ENCODE measurements at places on chromosomes 4 and X.

GRCh38 chr4:64564126-64564525 is 154.9 kb upstream of the TECRL start:
- ATAC-seq: peak; percentile 52

DNA sequence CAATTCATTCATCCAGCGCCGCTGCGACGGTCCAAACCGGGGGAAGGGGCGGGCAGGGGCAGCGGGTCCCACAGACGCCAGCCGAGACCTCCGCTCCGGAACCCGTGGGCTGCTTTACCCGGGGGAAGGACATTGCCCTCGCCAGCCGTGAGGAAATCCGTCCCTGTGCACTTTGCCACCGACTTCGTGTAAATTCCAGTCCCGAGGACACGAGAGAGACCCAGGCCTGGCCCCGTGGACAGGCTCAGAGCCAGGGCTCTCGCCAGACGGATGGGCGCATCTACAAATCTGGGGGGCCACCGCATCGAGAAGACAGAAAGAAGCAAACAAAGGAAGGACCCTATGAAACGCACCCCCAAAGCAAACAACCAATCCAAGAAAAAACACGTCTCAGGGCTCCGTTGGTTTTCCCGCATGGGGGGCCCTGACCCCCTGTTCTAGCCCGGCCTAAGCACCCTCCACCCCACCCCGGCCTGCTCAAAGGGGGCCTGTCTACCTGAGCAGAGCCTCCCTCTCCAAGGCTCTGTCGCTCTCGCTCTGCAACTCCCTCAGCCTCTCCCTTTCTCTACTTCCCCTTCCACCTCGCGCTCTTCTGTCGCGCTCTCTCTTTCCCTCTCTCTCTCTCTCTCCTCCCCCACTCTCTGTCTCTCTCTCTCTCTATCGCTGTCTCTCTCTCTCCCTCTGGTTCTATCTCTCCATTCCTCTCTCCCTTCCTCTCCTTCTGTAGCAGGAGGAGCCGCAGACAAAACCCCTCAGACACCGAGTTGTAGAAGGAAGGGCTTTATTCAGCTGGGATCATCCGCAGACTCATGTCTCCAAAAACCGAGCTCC is 11.3 kb downstream of the FRG2 start:
- ATAC-seq: no peak

DNA sequence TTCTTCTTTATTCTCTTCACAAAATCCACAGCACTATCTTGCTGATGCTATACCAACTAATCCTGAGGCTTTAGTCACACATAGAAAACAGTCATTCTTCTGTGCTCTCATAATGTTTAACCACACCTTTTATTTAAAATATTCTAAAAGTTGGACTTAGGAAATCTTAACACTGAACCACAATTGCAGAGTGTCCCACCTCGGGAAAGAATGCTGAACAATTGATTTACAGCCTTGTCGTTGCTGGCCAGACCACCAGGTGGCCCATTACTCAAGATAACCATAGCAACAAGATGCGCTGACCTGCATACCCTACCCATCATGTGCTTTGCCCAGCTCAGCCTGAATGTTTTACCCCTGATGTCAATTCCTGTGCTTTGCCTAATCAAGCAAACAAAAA is 100.8 kb downstream of the ARSJ start:
- no peak for ATAC-seq

DNA sequence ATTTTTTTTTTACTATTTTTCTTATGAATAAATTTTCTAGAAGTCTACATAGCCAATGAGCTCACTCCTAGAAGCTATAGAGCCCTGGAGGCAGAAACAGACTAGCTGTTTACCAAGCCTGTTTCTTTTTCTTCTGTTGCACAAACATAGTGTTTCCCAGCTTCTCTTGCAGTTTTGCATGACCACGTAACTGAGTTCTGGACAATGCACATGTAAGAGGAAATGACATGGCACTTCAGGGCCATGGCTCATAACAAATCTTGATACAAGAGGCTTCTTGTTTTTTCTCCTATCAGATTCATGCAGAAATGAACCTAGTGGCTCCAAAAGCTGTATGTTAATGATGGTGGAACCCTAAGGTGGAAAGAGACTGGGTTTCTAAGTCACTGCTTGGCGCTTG is 127.4 kb downstream of the ZNF330 start:
- ATAC-seq: no peak

- no peak for ATAC-seq
These were observed 1920.6 kb downstream of the ARAP2 start for GRCh38 chr4:34323549-34324320.

- ATAC-seq: peak; percentile 98
These were observed 134.2 kb upstream of the SH3RF1 start for GRCh38 chr4:169404960-169405359.

GRCh38 chr4:2836391-2836859 is 7.2 kb upstream of the ADD1 start:
- no peak for ATAC-seq

- ATAC-seq: peak; percentile 43
These were observed 17.5 kb upstream of the NEIL3 start for GRCh38 chr4:177292171-177292570.

DNA sequence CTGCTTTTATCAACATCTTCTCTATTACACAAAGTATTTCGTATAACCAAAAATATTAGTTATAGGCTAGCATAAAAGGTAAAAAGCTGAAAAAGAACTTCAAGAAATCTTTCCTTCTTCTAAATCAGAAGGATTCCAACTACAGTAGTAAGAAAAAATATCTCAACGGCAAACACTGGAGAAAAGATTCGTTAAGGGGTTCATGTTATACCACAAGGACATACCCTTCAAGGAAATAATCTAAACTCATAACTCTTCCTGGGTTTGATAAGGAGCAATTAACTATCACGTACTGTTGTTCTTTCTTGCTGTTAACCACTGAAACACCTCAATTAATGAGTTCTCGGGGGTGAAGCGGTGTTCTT is 1.5 kb downstream of the SMIM14 start:
- no peak for ATAC-seq

DNA sequence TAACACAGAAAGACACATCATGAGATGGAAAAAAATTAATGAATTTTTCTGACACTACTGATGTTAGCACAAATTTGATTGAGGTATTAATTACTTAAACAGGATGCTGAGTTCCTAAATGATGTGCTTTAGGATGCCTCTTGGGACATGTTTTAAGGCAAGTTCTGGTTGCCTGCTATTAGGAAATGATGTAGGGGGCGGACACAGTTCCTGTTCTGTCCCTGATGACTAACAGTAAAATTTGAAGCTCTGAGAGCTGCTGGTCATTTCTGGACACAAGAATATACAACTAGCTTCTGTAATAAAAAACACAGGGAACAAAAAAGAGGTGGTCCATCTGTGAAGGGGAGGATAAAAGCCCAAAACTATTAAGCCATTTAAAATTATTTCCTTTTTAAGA is 163.2 kb upstream of the ETNPPL start:
- no peak for ATAC-seq

DNA sequence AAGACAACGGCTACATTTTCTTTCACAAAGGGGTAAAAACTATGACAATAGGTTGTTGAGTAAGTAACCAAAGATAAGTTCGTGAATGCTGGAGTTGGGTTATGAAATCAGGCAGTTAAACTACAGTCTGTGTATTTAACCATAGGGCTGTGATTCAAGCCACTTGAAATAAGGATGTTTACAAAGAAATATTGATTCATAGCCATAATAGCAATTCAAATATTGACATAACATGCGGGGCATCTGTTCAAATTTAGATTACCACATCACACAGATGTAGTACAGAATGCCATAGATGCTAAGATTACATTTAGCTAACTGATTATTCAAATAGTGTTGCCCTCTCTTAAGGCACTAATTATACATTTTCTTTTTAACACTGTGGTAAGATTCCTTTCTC is 364.1 kb downstream of the FSTL5 start:
- ATAC-seq: no peak

DNA sequence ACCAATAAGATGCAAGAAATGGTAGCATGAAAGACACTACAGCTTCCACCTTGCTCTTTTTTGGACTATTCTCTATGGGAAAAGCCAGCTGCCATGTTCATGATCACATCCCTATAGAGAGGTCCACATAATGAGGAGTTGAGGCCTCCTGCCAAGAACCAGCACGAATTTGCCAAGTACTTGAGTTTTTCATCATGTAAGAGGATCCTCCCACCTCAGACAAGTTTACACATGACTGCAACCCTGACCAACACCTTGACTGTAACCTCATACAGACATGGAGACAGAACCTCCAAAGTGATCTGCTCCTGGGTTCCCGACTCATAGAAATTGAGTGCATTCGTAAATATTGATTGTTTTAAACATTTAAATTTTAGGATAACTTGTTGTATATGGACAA is 135.2 kb upstream of the TSPAN5 start:
- peak; percentile 81 for ATAC-seq

- ATAC-seq: no peak
These were observed 185.7 kb downstream of the AMELX start for GRCh38 chrX:11478911-11479310.

GRCh38 chrX:10620121-10620699 is at the start of gene MID1:
Gene MID1, minus strand, starts transcription at chrX:10620585. Its CDS starts 53,038 bp downstream, at chrX:10567547.
- ATAC-seq: peak; percentile 63

- ATAC-seq: no peak
These were observed 116.3 kb upstream of the TMEM150C start for GRCh38 chr4:82678051-82678450.

GRCh38 chr4:6694177-6694901 is 661 bp downstream of the S100P start:
- ATAC-seq: no peak

- no peak for ATAC-seq
These were observed 227.3 kb upstream of the GIMD1 start for GRCh38 chr4:106595906-106596305.

DNA sequence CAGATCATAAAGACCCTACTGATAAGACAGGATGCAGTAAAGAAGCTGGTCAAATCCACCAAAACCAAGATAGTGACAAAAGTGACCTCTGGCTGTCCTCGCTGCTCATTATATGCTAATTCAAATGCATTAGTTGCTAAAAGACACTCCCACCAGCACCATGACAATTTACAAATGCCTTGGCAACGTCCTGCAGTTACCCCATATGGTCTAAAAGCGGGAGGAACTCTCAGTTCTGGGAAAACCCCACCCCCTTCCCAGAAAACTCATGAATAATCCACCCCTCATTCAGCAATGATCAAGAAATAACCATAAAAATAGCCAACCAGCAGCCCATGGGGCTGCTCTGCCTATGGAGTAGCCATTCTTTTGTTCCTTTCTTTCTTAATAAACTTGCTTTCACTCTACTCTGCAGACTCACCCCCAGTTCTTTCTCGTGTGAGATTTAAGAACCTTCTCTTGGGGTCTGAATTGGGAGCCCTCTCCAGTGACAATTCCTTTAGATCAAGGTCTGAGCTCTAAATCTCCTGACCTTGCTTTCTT is 217.1 kb upstream of the STS start:
- no peak for ATAC-seq

- no peak for ATAC-seq
These were observed 113.4 kb downstream of the ANTXR2 start for GRCh38 chr4:79959652-79960051.

- ATAC-seq: no peak
These were observed 1722.9 kb upstream of the AGA start for GRCh38 chr4:179165000-179165738.

- ATAC-seq: peak; percentile 36
These were observed 482 bp downstream of the GSTCD start for GRCh38 chr4:105709081-105709450.

- ATAC-seq: no peak
These were observed 75.1 kb upstream of the CXorf66 start for GRCh38 chrX:140040386-140040785.

GRCh38 chr4:99383833-99384392 is 31.4 kb upstream of the ADH1C start:
- ATAC-seq: peak; percentile 35

All from esophagus mucosa (tissue), 1 donor.